ENCODE measurements at places on chromosomes 11 and 22. TPM values are rescaled to one million over a fixed set of nuclear protein-coding genes. Genes with fewer than 3 reads are reported as not detected.
A peak's percentile ranks its signal among the peaks of the same experiment; 100 is the strongest.

DNA sequence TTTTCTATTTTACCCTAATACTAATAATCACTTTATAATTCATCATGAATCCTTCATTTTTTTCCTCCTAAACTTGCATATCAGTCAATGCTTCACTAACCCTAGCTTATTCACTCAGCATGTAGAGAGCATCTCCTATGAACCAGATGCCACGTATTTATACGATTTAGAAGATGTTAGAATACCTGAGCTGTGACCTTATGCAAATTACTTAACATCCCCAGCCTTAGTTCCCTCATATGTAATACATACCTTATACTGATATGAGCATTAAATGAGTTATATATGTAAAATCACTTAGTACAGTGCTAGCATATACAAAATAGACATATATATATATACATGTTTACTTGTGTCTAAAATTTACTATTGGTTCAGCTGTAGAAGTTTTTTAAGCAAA, 9.0 kb downstream of the FAM76B start:
- no peak for DNase-seq

GRCh38 chr11:99268886-99269285, 248.1 kb downstream of the CNTN5 start:
- no peak for DNase-seq

DNA sequence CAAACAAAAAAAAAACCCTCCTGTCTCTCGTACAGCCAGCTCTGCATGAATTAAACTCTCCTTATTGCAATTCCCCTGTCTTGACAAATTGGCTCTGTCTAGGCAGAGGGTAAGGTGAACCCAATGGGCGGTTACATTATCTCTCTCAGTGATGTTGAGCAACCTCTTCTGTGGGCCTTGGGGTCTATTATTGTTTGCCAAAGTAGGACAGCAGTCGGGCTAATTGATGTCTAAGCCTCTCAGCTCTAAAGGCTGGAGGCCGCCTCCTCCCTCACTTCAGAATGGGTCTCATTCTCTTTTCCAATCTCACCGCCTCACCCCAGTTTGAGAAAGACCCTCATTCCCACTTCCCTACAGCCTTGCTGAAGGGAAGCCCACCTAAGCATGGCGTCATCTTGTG, 1.3 kb upstream of the SLC25A45 start:
- no peak for DNase-seq

DNA sequence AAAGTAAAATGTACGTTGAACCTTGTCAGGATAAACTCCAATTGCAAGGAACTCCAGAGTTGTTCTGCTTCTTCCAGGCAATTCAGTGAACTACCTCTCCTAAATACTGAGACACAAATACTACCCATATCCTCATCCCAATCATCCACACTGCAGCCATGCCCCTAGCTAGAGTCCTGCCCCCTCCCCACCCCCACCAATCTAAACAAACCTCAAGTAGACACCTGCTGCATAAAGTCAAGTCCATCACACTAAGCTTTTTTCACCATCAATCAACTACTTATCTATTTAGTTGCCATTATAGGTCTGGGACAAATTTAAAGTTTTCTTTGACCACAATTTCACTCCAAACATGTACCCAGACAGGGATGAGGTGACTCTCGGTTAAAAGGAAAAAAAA, 93.2 kb upstream of the APOA1 start:
- DNase-seq = no peak

GRCh38 chr11:46006418-46007070, 84.1 kb downstream of the LARGE2 start:
- DNase-seq = no peak

- DNase-seq = peak; percentile 62
Observed at GRCh38 chr22:27724709-27725108, 76.8 kb downstream of the MN1 start.

The GNG3 gene
- total RNA-seq = 0.27 TPM

GRCh38 chr22:19606332-19607191, 82.4 kb upstream of the CLDN5 start:
- DNase-seq = no peak

DNA sequence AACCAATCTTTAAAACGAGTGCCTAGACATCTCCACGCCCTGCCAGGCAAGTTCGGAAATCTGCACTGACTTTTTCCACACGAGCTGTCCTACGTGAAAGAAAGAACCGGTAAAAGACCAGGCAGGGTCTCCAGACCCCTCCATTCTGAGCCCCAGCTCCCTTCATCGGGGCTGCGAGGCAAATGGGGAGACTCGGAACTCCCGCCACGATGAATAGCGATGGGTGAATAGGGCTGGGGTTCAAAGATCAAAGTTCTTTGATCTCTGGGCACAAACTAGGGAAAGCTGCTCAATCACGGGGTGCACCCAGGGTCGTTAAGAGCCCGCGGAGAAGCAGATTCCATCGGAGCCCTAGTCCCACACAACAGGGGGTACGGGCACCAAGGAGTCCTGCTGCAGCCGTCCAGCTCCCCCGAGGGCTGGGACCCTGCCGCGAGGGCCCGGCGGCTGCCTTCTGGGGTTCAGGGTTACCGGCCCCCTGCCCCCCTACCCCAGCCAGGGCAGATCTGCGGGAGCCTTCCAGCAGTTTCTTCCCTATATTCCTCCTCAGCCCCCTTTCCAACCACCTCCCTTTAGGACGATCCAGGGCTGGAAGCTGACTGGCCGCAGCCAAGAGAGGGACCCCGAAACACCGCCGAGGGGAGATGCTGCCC, 1.1 kb downstream of the LRP4 start:
- no peak for DNase-seq

GRCh38 chr11:76721755-76722677, 51.5 kb upstream of the LRRC32 start:
- peak; percentile 88 for DNase-seq

GRCh38 chr11:2129308-2129698, 9.9 kb downstream of the IGF2 start:
- no peak for DNase-seq

DNA sequence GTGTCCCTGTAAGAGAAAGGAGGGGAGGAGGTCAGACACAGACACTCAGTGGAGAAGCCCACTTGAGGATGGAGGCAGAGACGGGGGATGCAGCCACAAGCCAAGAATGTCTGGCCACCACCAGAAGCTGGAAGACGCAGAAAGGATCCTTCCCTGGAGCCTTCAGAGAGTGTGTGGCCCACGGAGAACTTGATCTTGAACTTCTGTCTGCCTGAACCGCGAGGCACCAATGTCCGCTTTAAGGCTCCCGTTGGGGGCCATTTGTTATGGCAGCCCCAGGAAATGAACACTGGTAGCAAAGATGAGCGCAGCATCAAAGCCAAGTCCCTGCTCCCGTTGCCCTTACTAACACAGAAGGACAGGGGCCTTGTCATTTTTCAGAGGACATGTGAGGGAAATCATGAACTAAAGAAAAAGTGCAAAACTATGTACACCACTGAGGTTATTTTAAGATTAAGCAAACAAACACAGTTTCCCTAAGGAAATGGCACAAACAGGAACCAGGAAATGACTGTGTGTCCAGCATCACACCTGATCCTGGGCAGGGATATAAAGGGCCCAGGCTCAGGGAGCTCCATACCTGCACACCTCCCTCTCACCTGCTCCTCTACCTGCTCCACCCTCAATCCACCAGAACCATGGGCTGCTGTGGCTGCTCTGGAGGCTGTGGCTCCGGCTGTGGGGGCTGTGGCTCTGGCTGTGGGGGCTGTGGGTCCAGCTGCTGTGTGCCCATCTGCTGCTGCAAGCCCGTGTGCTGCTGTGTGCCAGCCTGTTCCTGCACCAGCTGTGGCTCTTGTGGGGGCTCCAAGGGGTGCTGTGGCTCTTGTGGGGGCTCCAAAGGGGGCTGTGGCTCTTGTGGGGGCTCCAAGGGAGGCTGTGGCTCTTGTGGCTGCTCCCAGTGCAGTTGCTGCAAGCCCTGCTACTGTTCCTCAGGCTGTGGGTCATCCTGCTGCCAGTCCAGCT, at the start of gene KRTAP5-6:
Gene KRTAP5-6, plus strand, starts transcription at position 588 of the 963 bp plus-strand sequence. Its CDS starts 51 bp downstream, at position 639.
- DNase-seq = no peak

The OR8D1 gene
- total RNA-seq = not detected

GRCh38 chr22:31825513-31825912, 71.7 kb downstream of the DEPDC5 start:
- no peak for DNase-seq

The CCDC116 gene
- 0.43 TPM for total RNA-seq

- DNase-seq = peak; percentile 94
Observed at GRCh38 chr22:50529897-50530579, at the start of gene TYMP. Gene TYMP (minus strand): TSS chr22:50530012. CDS start chr22:50529709, 303 bp downstream.

The MYRF gene
- 0.27 TPM for total RNA-seq

The OPCML gene
- 0.27 TPM for total RNA-seq

GRCh38 chr22:39898997-39899396, 1.9 kb upstream of the GRAP2 start:
- no peak for DNase-seq

DNA sequence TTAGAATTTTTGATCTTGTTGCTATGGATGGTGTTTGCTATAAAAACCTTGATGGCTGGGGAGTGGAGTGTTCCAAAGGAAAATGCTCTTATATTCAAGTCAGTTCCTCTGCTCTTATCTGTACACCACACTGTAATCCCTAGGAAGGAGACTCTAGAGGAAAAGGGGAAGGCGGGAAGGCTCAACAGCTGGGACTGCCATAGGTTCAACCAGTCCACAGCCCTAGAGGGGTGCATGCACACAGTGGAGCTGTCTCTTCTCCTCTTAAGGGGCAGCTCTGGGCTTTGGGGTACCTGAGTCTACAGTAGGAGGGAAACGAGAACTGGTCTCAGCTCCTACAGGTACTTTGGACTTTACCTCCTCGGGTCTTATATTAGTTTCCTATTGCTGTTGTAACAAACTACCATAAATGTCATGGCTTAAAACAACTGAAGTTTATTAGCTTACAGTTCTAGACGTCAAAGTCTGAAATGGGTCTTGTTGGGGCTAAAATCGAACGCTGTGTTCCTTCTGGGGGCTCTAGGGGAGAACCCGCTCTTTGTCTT, 77.2 kb upstream of the ZBED5 start:
- no peak for DNase-seq

The INPPL1 gene
- total RNA-seq = 132 TPM

- DNase-seq = no peak
Observed at GRCh38 chr11:101031713-101032112, 97.9 kb downstream of the PGR start.

The KRTAP5-1 gene
- not detected for total RNA-seq

The ANGPTL5 gene
- total RNA-seq = 1.9 TPM

The OR8G1 gene
- not detected for total RNA-seq

DNA sequence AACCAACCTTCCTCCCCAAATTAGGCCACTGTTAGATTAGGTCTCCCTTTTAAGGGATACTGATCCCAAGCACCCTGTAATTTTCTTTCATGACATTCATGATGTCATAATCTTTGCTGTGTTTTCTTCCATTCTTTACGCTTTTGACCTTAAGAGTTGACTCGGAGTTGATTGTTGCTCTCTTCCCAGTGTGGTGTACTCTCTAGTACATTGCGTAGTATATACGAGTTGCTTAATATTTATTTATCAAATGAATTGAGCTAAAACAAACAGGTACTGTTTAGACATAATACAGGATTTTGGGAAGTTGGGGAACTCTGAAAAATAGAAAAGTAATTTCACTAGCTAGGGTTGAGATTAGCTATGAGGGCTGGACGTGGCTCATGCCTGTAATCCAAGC, 49.8 kb downstream of the SVIP start:
- no peak for DNase-seq

GRCh38 chr11:79264284-79264683, 176.5 kb downstream of the TENM4 start:
- no peak for DNase-seq
